ENCODE measurements at places on chromosomes 11 and 22. TPM values are rescaled to one million over a fixed set of nuclear protein-coding genes. Genes with fewer than 3 reads are reported as not detected.

APOA5 gene
- total RNA-seq = not detected

FJX1 gene
- 26.0 TPM for total RNA-seq

DKK3 gene
- total RNA-seq = 288 TPM

RBMXL2 gene
- total RNA-seq = 0.18 TPM

MMP8 gene
- not detected for total RNA-seq

GPHA2 gene
- total RNA-seq = not detected
